ENCODE measurements at places on chromosomes 1 and 21. TPM values are rescaled to one million over a fixed set of nuclear protein-coding genes. Genes with fewer than 3 reads are reported as not detected.

- DNase-seq, result no peak
These were observed 227.9 kb downstream of the CENPF start for GRCh38 chr1:214830941-214831340.

DNA sequence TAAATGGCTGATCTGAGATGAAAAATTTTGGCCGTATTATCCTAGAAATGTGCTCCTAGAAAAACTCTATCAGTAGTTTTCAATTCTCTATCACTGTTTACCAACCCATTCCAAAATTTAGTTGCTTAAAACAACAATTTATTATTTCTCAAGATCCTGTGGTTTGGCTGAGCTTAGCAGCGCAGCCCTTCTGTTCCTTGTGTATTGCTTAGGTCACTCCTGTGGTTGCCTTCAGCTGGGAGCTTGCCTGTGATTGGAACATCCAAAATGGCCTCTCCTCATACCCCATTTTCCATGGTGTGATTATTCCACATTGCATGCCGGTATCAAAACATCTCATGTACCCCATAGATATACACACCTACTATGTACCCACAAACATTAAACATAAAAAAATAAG, 22.8 kb upstream of the STUM start:
- no peak for DNase-seq

DNA sequence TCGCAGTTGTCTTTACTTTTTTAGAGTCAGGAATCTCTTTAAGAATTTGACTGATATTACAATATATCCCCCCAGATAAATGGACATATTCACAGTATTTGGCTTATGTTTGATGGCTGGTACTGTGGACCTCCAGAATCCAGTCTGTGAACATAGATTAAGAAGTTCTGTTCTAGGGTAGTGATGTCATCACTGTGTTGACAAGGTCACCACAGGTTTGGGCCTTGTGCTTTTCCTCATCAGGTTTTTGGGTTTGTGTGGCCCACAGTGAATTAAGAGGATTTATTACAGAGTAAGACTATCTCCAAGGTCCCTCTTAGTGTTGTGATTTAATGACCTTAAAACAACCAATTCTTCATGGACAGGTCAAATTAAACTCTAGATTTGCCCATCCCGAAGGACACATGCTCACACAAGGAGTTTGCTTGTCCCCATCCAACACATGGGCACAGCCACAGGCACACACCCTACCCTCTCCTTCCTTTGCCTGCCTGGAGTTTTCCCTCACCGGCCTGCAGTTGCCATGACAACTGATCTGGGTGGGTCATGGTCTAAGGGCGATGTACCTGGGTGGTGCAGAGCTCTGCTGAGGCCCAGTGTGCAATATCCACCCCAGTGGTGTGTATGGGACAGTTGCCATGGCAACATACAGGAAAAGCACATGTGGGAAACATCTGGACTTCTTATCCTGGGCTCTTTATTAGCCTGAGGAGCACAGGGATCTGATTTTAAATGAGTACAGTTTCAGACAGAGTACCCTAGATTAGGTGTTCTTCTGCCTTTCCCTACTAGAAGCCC, 98.6 kb downstream of the NAV1 start:
- peak; percentile 30 for DNase-seq

DNA sequence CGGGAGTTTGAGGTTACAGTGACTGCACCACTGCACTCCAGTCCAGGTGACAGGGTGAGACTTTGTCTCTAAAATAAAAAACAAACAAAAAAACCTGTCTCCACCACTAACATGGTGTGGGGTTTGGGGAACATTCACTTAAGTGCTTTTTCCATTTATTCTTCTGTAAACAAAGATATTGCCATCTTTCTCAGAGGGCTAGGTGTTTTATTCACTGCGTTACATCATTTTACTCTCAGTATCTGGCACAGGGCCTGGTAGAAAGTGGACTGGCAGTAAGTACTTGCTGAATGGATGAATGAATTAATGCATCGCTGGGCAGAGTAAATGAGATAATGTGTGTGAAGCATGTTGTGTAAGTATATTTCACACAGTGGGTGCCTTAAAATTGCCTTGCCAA, 20.1 kb downstream of the KIAA0040 start:
- DNase-seq, result no peak

DNA sequence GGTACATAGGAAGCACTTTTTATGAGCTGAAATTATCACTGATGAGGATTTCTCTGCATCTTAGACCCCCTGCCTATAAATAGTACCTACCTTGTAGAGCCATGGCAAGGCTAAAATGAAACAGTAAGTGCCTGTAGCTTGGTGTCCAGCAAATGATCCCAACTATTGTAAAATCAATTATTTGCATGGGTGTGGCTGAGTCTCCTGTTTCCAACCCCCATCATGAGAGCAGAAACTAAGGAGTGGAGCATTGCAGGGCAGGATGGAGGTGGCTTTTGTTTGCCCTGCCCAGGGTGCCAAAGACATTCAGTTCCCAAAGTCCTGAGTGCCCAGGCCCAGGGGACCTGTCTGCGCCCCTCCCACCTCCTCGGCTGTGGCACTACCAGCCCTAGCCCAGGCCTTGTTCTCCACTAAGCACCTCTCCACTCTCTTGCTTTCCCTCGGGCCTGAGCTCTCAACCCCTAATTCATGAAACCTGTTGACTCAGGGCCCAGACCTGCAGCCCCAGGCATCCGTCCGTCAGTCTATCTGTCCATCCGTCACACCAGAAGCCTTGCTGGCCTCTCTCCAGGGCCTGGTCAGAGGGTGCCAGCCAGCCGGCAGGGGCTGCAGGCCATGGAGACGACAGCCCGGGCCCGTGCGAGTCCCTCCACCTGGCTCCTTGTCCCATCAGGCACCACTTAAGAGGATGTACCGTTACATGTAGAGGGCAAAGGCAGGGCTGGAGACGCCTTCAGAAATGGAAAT, 39.6 kb downstream of the PAX7 start:
- DNase-seq, result no peak

- DNase-seq, result peak; percentile 69
These were observed 415 bp upstream of the LAD1 start for GRCh38 chr1:201399352-201400126.

GRCh38 chr1:244967159-244967558, 102.8 kb upstream of the HNRNPU start:
- no peak for DNase-seq

GRCh38 chr1:58395355-58395754, 151.2 kb downstream of the OMA1 start:
- peak; percentile 22 for DNase-seq

- DNase-seq, result peak; percentile 56
These were observed 58.5 kb upstream of the ACTL8 start for GRCh38 chr1:17696417-17697301.

- DNase-seq, result peak; percentile 36
These were observed 30.6 kb downstream of the EPS15 start for GRCh38 chr1:51488372-51489050.

GRCh38 chr1:181630838-181631237, 147.5 kb downstream of the CACNA1E start:
- DNase-seq, result peak; percentile 6

GRCh38 chr21:31173881-31174555, 135.7 kb upstream of the KRTAP19-8 start:
- peak; percentile 78 for DNase-seq

GRCh38 chr1:235710687-235711086, 61.1 kb upstream of the GNG4 start:
- peak; percentile 80 for DNase-seq

GRCh38 chr1:55362558-55362957, 147.4 kb upstream of the USP24 start:
- peak; percentile 25 for DNase-seq

DNA sequence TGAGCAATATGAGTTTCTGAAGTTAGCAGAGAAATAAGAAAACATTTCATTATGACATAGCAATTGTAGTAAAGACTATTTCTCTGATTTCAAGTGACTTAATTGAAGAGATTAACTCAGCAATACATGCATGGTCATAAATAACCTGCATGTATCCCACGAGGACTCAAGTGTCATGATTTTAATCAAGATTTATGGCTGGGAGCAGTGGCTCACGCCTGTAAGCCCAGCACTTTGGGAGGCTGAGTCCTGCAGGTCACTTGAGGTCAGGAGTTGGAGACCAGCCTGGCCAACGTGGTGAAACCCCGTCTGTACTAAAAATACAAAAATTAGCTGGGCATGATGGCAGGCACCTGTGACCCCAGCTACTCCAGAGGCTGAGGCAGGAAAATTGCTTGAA, 311.9 kb upstream of the PLD5 start:
- DNase-seq, result no peak

DNA sequence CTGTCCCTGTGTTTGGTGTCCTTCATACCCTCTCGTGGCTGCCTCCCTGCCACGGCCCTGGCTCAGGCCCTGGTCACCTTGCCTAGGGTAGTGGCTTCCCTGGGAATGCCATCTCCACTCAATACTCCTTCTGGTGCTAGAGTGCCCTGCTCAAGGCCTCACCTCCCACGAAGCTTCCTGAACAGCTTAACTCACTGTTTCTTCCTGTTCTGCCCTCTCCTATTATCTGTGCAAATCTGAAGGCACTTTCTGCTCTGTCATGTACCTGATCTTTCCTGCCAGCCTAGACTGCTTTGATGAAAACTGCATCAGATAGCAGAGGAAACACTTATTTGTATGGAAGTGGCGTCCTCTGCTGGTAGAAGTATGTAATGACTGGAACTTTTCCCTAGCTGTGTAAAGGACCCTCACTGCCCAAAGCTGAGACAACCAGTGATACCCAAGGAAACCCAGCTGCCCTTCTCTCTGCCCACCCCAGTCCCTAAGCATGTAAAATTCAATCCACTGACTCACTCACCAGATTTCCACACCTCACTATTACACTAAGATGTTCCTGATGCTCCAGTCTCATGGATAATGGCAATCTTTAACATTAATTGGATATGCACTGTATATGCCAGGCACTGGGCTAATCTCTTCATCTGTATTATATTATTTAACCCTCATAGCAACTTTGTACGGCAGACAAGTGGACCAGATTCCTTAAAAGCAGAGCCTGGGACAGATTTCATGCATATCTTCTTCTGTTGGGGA, 36.2 kb upstream of the BTG2 start:
- peak; percentile 81 for DNase-seq

DNA sequence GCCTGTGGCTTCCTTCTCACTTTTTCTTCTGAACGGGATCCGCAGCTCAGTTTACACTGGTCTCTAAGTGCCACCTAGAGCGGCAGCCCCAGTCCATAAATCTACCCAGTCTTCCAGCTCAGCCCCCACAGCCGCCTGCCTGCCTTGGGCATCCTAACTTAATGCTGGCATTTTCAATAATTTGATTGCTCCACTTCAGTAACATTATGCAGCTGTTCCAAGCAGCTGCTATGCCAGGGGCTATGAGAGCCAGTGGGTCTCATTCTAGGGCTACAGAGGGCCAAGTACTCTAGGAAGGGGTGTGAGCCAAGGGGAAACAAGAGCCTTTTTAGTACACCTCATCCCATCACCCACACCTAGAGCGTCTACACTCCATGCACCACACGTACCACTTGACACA, 48.4 kb upstream of the COA6 start:
- DNase-seq, result no peak

- DNase-seq, result no peak
These were observed 18.0 kb downstream of the TMEM81 start for GRCh38 chr1:205066141-205066818.

DNA sequence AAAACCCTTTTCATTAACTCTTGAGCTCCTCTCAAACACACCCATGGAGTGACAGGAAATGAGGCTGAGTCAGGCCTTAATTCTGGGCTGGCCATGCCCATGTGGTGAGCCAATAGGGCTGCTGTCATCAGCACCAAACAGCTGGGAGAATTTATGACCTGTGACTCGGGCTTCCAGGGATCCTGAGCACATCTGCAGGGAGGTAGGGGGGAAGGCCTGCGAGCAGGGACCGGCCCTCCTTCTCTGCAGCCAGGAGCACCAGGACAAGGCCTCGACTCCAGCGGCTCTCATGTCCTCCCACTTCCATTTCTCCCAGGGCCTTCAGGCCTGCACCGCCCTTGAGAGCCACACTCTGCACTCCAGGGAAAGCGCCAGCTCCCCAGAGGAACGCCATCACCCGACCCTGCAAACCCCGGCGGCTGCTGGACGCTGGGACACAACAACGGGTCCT, 14.6 kb downstream of the RIPK4 start:
- no peak for DNase-seq

DNA sequence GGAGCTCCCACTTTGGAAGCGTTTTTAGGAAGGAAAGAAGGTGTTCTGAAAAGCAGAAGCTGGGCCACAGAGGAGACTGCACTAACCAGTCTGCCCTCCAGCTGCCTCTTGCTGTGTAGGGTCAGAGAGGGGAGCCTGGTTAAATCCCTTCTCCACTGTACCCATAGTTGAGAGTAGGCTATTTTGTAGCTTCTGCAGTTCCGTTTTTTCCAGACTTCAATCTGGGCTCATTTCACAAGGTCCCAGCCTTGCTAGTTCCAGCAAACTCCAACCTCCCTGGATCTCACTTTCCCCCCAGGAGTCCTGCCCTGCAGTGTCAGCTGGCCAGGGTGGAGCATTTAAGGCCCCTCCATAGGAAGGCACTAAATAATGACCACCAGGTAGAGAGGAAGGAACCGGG, 11.0 kb downstream of the TNN start:
- DNase-seq, result no peak

DNA sequence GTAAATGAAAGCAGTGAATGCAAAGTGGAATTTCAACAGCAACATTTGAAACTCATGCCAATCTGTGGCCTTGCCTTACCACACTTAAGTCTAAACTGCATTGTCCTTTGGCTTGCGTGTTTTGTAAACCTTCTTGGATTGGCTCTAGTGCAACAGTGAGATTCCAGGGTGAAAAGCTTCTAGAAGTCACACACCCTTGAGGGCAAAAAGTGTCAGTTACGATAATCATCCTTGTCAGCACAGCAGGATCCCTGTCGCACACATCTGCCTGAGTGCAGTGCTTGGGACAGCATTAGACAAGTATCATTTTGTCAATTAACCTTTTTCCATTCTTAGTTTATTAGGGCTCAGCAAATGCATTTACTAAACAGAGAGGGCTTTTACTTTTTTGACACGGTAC, 243.4 kb upstream of the PTBP2 start:
- no peak for DNase-seq

- DNase-seq, result no peak
These were observed 450.4 kb downstream of the MATN1 start for GRCh38 chr1:30273021-30273325.

GRCh38 chr21:29711236-29711635, 228.6 kb downstream of the GRIK1 start:
- DNase-seq, result no peak

Gene ATP1A4
- total RNA-seq, result 0.06 TPM

Gene KCNJ10
- 0.09 TPM for total RNA-seq

Gene IL12RB2
- total RNA-seq, result 0.40 TPM

Gene FBLIM1
- total RNA-seq, result 37.4 TPM

Gene STYXL2
- 0.09 TPM for total RNA-seq

Gene CD53
- 59.9 TPM for total RNA-seq
